ENCODE measurements at places on chromosomes 1 and 21. TPM values are rescaled to one million over a fixed set of nuclear protein-coding genes. Genes with fewer than 3 reads are reported as not detected.

SPRR5 gene
- total RNA-seq, result not detected

GRCh38 chr1:193538680-193539079 is 352.3 kb upstream of the B3GALT2 start:
- no peaks in the 10 kb centered on the region for H3K4me1 ChIP-seq
- no peak overlapping the region for H3K4me3 ChIP-seq
- no peak for DNase-seq
- no peaks in the 10 kb centered on the region for H3K27me3 ChIP-seq
- H3K27ac ChIP-seq, result peak overlapping the region; percentile 44
- H3K36me3 ChIP-seq, result no peaks in the 10 kb centered on the region

- no peak overlapping the region for H3K4me3 ChIP-seq
- H3K36me3 ChIP-seq, result no peaks in the 10 kb centered on the region
- H3K27me3 ChIP-seq, result no peaks in the 10 kb centered on the region
These were observed 45.0 kb upstream of the LPGAT1 start for GRCh38 chr1:211875541-211875940.

- peak; percentile 6 for DNase-seq
- H3K27ac ChIP-seq, result no peak overlapping the region
- H3K4me3 ChIP-seq, result no peak overlapping the region
- no peaks in the 10 kb centered on the region for H3K4me1 ChIP-seq
These were observed 185.5 kb upstream of the ZC3H12A start for GRCh38 chr1:37288900-37289299.

CFHR4 gene
- total RNA-seq, result not detected

TTC39A gene
- total RNA-seq, result 39.8 TPM

- H3K27me3 ChIP-seq, result no peaks in the 10 kb centered on the region
- no peaks in the 10 kb centered on the region for H3K4me1 ChIP-seq
- no peaks in the 10 kb centered on the region for H3K36me3 ChIP-seq
- DNase-seq, result no peak
These were observed 182.8 kb upstream of the TMEM51 start for GRCh38 chr1:14970799-14971141.

GJA5 gene
- total RNA-seq, result 4.1 TPM

DNA sequence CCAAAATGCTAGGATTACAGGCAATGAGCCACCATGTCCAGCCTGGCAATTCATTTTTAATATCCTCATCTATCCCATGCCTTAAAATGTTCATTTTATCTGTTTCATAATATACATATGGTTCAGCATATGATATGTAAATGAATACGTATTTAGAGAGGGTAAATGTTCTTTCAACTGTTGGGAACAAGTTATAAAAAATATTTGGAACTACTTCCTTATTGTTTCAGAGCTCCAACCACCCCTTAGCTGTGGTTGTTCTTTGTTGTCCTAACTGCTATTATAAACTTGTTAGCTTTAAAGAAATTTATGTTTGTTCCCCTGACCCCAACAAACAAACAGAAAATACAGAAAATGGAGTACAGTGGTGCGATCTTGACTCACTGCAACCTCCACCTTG is 14.5 kb downstream of the MCOLN2 start:
- no peaks in the 10 kb centered on the region for H3K27me3 ChIP-seq
- H3K27ac ChIP-seq, result no peak overlapping the region
- H3K4me3 ChIP-seq, result no peak overlapping the region
- no peaks in the 10 kb centered on the region for H3K4me1 ChIP-seq
- no peaks in the 10 kb centered on the region for H3K36me3 ChIP-seq

HEYL gene
- total RNA-seq, result 1.5 TPM

ABCG1 gene
- 33.0 TPM for total RNA-seq

GRCh38 chr1:157505481-157506272 is 46.6 kb downstream of the FCRL5 start:
- peaks cover 4% of the 10 kb centered on the region for H3K4me1 ChIP-seq
- peak overlapping the region; percentile 38 for H3K27ac ChIP-seq
- DNase-seq, result peak; percentile 76
- no peaks in the 10 kb centered on the region for H3K27me3 ChIP-seq
- H3K4me3 ChIP-seq, result no peak overlapping the region

CLDN17 gene
- not detected for total RNA-seq

DNA sequence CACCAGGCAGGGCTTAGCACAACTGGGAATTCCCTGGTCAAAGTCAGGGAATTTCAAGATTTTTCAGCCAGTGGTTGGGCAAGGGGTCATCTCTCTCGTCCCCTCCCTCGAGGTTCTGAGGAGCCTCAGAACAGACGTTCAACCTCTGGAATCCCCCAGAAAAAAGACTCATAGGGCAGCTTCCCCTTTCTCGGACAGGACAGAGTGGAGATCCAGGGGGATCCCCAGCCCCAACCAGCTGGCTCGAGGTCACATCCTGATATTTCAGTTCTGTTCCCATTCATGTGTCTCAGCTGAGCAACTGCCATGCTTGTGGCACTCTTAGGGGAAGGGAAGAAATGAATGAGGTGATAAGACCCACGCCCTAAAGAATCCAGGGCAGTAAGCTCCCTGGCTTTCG is 4.9 kb upstream of the LAD1 start:
- no peak overlapping the region for H3K27ac ChIP-seq
- no peak for DNase-seq
- H3K27me3 ChIP-seq, result no peaks in the 10 kb centered on the region
- H3K4me1 ChIP-seq, result no peaks in the 10 kb centered on the region
- no peak overlapping the region for H3K4me3 ChIP-seq

EPHA8 gene
- not detected for total RNA-seq

GRCh38 chr21:42609811-42610210 is 43.6 kb upstream of the PDE9A start:
- H3K4me1 ChIP-seq, result no peaks in the 10 kb centered on the region
- no peaks in the 10 kb centered on the region for H3K27me3 ChIP-seq
- H3K36me3 ChIP-seq, result no peaks in the 10 kb centered on the region
- no peak overlapping the region for H3K4me3 ChIP-seq

DNA sequence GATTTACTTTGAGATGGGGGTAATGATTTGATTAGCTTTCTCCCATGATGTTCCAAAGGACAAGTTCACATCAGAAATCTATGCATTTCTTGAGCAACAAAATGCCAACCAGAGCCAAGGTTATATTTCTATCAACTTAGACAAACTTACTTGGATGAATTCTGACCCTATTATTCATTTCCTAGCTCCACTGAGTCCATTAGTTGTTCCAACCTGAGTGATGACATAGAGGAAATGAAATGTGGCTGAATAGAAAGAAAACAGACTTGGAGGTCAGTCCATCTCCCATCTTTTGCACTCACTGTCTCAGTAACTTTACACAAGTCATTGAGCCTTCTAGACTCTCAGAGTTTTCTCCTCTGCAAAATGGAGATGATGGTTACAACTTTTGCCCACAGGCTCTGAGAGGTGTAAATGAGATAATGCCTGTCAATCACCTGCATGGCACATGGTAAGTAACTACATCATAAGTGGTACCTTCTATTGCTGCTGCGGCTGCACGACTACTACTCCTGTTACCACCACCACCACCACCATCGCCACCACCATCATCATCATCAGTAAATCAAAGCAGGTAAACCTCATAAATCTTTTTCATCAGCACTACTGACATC is 98.2 kb downstream of the PTPN14 start:
- H3K4me3 ChIP-seq, result no peak overlapping the region
- no peak for DNase-seq
- no peaks in the 10 kb centered on the region for H3K4me1 ChIP-seq

DISP3 gene
- total RNA-seq, result not detected

GRCh38 chr21:32515874-32516273 is 69.4 kb downstream of the TCP10L start:
- H3K4me1 ChIP-seq, result no peaks in the 10 kb centered on the region
- H3K27ac ChIP-seq, result no peak overlapping the region
- no peak overlapping the region for H3K4me3 ChIP-seq
- DNase-seq, result no peak
- H3K36me3 ChIP-seq, result no peaks in the 10 kb centered on the region
- H3K27me3 ChIP-seq, result no peaks in the 10 kb centered on the region

- H3K27ac ChIP-seq, result no peak overlapping the region
- H3K27me3 ChIP-seq, result no peaks in the 10 kb centered on the region
- no peak for DNase-seq
- H3K36me3 ChIP-seq, result no peaks in the 10 kb centered on the region
- H3K4me1 ChIP-seq, result no peaks in the 10 kb centered on the region
These were observed 22.5 kb downstream of the ZNF670 start for GRCh38 chr1:247056071-247056470.

- no peak overlapping the region for H3K27ac ChIP-seq
- no peak for DNase-seq
- peaks cover 72% of the 10 kb centered on the region for H3K36me3 ChIP-seq
- no peaks in the 10 kb centered on the region for H3K4me1 ChIP-seq
These were observed 42.0 kb downstream of the VPS26C start for GRCh38 chr21:37224861-37225839.
